Activated T-cell treated with anti-CD3 and anti-CD28 coated beads, Interleukin-2, amount 50 U/mL, for 4 hours (primary cell): ENCODE measurements at places on chromosomes 1 and 21. TPM values are rescaled to one million over a fixed set of nuclear protein-coding genes. Genes with fewer than 3 reads are reported as not detected.
A peak's percentile ranks its signal among the peaks of the same experiment; 100 is the strongest.

- DNase-seq = no peak
Observed at GRCh38 chr1:1869469-1869868, 21.4 kb downstream of the GNB1 start.

GRCh38 chr1:7752512-7753417 lies 18.3 kb upstream of the VAMP3 start:
- DNase-seq = peak; percentile 43

C8B gene
- not detected for total RNA-seq

DNA sequence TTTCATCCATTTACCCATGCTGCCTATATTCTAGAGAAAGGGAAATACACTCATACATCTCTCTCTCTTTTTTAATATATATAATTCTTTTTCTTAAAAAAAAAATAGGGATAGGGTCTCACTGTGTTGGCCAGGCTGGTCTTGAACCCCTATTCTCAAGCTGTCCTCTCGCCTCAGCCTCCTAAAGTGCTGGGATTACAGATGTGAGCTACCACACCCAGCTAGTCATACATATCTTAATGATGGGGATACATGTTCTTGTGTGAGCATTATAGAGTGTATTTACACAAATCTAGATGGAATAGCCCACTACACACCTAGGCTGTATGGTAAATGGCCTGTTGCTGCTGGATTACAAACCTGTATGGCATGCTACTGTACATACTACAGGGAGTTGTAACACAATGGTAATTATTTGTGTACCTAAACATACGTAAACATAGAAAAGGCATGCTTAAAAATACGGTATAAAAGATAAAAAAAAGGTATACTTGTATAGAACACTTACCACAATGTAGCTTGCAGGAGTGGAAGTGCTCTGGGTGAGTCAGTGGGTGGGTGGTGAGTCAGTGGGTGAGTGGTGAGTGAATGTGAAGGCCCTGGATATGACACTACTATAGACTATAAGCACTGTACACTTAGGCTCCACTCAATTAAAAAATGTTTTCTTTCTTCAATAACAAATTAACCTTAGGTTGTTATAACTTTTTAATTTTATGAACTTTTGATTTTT lies 72.9 kb downstream of the IVNS1ABP start:
- peak; percentile 44 for DNase-seq

DNA sequence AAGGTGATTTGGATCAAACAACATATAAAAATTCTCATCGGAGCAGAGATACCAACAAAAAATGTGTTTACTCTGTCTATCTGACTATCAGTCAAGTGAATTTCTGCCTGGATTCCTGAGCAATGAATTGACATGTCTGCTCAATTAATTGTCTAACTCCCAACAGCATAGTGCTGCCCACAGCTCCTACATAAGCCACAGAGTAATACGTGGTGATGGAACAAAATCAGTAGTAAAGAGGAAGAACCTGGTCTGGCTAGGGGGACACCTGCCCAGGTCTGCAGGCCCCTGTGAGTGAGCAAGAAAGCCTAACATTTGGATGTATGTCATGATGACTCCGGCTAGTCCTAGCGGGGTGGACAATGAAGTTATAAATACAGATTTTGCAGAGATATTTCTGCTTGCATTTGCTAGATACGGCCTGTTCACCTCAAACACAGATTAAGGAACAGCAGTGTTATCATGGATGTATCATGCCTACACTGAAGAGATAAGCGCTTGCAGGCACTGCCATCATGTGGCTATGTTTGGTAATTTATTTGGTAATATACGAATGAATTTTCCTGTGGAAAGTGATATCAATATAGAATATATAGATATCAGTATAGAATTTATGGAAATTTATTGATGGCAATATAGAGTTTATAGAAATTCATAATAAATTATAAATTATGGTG lies 69.6 kb upstream of the LRRC8B start:
- DNase-seq = peak; percentile 52

GRCh38 chr1:40894455-40894854 lies 32.3 kb upstream of the CITED4 start:
- DNase-seq = no peak

GRCh38 chr1:118978914-118979701 lies 9.0 kb downstream of the TBX15 start:
- DNase-seq = no peak

DNA sequence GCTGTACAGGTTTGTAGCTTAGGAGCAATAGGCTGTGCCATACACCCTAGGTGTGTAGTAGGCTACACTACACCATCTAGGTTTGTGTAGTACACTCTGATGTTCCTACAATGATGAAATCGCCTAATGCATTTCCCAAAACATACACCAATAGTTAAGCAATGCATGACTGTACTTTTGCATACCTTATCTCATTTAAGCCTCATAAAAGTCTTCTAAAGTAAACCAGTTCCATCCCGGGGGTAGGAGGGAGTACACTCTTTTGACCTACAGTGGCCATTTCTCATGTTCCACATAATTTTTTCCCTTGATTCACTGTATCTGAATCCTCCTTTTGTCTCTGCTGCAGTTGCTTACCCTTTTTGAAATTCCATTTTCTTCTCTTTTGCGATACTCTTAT lies 12.2 kb downstream of the TRMT13 start:
- no peak for DNase-seq

GABPB2 gene
- 25.7 TPM for total RNA-seq

GRCh38 chr1:161082996-161083747 lies 6.2 kb downstream of the NECTIN4 start:
- no peak for DNase-seq

DNA sequence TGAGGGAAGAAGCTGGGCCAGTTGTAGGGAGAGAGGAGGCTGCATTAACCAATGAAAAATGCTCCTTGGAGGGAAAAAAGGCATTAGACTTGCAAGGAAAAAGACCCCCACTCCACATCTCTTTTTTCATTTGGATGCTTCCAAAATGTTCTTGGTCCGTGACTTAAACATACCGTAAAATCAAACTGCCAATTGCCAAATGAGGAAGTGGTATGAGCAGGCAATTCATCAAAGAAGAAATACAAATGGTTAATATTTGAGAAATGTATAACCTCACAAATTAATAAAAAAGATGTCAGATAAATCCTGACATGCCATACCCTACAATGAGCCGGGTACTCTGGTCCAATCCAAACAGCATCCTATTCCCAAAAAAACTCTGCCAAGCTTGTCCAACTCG lies 30.6 kb downstream of the KANK4 start:
- no peak for DNase-seq

GRCh38 chr1:42334240-42335049 lies 590 bp downstream of the FOXJ3 start:
- no peak for DNase-seq

DNA sequence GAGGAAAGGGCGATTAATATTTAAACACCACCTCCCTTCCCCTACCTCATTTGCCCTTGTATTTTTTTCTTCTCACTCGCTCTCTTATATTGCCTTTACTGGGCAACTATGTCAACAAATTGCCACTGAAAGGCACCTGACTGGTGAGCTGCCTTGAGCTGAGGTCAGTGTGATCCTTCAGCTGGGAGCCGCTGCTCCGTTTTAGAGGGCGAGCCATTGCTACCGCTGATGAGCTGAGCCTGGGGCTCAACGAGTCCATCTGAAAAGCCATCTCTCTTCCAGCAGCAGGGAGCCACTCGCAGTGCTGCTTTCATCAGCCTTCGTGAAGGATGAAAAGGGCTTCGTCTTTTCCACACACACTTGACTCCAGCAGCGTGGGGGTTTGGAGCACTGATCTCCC lies 108.0 kb upstream of the KIF26B start:
- DNase-seq = no peak

- no peak for DNase-seq
Observed at GRCh38 chr1:59967780-59968179, 41.2 kb upstream of the CYP2J2 start.

DNA sequence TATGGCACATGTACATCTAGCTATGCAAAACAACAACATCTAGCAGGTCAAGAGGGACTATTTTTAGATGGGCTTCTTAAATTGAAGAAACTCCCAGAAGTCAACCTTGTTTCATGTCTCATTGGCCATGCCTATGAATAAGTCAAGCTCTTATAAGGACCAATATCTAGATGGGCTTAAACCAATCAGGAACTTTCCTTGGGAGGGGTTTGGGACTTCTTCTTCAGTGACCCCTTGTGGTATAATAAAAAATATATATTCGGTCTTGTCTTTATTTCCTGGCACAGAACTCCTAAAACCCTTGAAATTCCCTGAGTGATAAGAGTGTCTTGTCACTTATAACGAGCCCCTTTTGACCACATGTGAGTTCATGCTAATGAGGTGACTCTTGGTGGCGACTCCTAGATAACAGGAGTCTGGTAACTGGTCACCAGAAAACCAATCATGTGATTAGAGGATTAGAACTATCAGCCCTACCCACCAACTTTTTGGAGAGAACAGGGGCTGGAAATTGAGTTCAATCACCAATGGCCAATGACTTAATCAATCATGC lies 218.3 kb downstream of the HHIPL2 start:
- no peak for DNase-seq

DNA sequence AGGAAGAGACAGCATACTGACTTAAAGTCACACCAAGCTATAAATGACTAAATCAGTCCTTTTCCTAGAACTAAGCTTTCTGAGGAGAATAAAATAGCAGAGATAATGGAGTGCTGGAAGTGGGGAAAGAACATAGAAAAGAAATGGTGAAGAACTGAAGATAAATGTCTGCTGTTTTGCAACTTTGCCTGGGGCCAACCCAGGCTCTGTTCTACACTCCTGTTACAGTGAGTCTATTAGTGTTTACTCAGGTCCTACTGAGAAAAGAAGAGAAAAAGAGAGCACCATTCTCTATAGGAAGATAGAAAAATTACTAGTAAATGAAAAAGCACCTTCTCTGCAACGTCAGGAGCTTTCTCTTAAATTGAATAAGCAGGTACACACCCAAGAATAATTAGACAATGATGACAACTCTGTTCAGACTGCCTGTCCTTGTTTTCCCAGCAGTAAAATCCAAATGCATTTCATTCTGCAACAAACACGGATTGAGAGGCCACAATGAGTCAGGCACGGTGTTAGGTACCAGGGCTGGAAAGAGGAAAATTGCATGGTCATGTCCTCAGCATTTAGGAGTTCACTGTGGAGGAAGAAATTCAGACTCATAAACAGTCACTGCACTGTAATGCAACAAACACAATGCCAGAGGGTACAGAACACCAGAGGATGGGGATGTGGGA lies 139.4 kb upstream of the CAMK1G start:
- no peak for DNase-seq

- DNase-seq = no peak
Observed at GRCh38 chr1:108082738-108083562, 117.2 kb downstream of the SLC25A24 start.

DNA sequence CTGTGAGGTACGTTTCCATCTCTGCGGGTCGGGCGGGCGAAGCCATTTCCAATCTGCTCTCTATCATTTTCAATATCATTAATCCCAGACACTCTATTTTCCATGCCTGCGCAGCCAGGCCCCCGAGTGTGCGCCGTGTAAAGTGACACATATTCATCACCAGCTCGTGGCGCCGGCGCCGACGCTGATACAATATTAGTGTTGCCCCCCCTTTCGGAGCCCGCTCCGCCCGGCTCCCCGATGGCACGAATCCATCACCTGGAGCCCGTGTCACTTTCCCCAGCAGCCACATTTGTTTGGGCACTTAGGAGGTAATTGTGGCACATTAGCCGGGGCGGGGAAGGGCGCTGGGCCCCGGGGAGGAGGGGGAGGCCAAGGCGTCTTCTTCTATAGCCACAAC lies 33.7 kb upstream of the DMBX1 start:
- DNase-seq = no peak

C1orf210 gene
- not detected for total RNA-seq

GRCh38 chr1:232493869-232494268 lies 136.1 kb downstream of the SIPA1L2 start:
- DNase-seq = no peak

GJA8 gene
- total RNA-seq = not detected

CLDN19 gene
- total RNA-seq = not detected

DNA sequence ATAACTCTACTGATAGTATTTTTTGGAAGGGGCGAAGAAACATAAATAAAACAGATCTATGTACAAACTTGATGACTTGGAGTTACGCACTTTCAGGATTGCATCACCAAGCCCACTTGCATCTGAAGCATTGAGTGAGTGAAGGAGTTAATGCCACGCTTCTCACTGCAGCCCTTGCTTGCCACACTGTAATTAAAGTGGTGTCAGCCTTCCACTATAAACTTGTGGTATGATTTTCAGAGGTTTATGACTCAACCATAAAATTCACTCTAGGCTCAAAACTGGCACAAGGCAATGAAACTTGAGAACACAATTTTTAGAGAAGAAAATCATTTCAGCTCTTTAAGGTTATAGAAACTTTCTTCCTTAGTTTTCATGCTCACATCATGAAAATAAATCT lies 93.9 kb upstream of the PRMT6 start:
- no peak for DNase-seq

ADAMTSL4 gene
- total RNA-seq = 0.19 TPM

MROH9 gene
- total RNA-seq = not detected

DNA sequence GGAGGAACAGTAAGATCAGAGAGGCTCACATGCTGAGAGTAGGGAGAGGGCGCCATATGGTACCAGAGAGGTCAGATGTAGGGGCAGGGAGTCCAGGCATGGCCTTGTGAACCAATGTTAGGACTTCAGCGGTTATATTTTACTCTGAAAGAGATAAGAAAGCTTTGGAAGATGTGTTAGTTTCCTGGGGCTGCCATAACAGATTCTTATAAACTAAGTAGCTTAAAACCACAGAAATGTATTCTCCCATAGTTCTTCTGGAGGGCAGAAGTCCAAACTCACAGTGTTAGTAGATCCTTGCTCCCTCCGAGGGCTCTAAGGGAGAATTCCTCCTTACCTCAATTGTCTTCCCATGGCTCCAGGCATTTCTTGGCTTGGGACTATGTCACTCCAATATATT lies 502.5 kb upstream of the ADGRL2 start:
- DNase-seq = no peak

DNA sequence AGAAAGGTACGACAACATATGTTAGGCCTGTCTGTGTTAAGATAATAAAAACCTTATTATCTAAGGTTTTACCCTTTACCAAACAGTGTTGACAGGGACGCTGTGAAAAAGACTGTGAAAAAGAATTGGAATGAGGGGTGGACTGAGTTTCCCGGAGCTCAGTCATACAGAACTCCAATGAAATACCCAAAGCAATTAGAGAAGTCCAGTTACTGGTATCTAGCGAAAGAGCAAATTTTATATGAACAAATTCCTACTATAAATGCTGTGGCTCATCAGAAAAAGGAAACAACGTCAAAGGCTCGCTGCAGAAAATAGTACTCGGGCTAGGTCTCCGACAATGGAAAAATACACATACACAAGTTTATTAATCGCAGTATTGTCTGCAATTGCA lies 708 bp upstream of the RBBP5 start:
- DNase-seq = no peak

KCNQ4 gene
- total RNA-seq = 0.24 TPM
